B cell (primary cell): ENCODE measurements at places on chromosomes 6 and 20. TPM values are rescaled to one million over a fixed set of nuclear protein-coding genes. Genes with fewer than 3 reads are reported as not detected.

STMND1 gene
- total RNA-seq = not detected in 2 replicates

GRCh38 chr6:149895833-149896271 is 2.1 kb downstream of the RAET1E start:
- DNase-seq = no peak
- no peaks in the 10 kb centered on the region for H3K4me1 ChIP-seq
- H3K27ac ChIP-seq = no peak overlapping the region
- H3K4me3 ChIP-seq = no peak overlapping the region

DNA sequence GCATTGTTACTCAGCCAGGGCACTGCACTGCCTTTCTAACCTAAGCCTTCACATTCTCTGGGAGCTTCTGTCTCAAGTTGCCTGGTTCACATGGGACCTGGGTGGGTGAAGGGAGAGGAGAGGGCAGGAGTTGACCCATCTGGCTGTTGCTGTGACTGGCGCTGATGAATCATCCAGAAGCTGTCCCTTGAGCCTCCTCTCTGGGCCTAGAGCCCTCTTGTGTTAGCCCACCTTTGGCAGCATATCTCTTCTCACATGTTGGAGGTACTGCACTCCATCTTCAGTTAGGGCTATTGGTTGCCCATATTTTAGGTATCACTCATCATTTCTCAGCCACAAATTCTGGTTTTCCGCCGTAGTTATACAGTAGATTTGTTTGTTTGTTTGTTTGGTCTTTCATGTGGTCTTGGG is 19.8 kb downstream of the XRN2 start:
- H3K4me1 ChIP-seq = peaks cover 19% of the 10 kb centered on the region
- DNase-seq = no peak

NDRG3 gene
- 26.1 and 27.5 TPM in 2 replicates for total RNA-seq

FAXC gene
- not detected in 2 replicates for total RNA-seq

- no peaks in the 10 kb centered on the region for H3K27me3 ChIP-seq
- H3K36me3 ChIP-seq = no peaks in the 10 kb centered on the region
- no peak for DNase-seq
- no peaks in the 10 kb centered on the region for H3K4me1 ChIP-seq
- no peak overlapping the region for H3K27ac ChIP-seq
Measured at GRCh38 chr6:21560249-21560648, 33.3 kb upstream of the SOX4 start.

PPIL6 gene
- 0.53 and 1.8 TPM in 2 replicates for total RNA-seq
